ENCODE measurements at places on chromosomes 1 and 21.
A peak's percentile ranks its signal among the peaks of the same experiment; 100 is the strongest.

DNA sequence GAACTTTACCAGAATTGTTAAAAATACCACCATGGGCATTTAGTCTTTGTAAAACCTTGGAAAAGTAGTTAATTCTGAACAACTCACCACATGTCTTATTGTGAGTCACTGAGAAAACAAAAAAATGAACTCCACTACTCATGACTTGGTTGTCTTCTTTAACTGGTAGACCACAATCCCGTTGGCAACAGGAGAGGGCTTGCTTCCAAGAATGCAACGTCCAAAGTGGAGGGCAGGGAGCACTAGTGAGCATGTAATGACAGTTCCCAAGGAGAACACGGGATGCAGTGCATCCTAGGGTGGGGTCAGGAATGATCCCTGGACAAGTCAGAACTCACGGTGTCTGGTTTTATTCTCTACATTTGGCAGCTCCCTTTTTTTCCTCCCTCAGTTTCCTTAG is 15.2 kb upstream of the HMCN1 start:
- DNase-seq, result peak; percentile 36

DNA sequence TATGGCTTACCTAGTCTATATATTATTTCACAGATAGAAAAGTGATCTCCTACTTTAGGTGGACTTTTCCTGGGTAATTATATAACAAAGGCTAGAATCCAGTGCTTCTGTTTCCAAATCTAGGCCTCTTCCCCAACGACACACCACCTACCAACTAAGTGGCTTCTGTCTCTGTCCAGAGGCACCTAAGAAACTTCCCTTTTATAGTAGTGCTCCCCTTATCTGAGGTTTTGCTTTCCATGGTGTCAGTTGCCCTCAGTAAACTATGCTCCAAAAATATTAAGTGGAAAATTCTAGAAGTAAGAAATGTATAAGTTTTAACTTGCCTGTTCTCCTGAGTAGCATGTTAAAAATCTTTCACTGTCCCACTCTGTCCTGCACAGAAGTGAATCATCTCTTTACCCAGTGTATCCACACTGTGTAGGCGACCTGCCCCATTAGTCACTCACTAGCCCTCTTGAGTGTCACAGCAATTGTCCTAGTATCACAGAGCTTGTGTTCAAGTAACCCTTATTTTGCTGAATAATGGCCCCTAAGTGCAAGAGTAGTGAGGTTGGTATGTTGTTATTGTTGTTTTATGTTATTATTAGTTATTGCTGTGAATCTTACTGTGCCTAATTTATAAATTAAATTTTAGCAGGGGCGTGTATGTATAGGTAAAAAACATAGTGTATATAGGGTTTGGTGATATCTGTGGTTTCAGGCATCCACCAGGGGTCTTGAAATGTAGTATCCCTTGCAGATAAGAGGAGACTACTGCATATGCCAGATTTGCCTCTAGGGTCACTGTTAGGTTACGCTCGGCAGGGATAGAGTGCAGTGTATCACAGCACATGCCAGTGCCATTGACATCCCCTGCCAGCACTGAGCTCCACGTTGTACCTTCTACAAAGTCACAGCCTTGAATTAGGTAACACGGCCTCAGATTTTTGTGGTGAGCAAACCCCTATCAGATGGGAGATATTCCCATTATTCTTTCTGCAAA is 14.7 kb upstream of the CD53 start:
- DNase-seq, result no peak

DNA sequence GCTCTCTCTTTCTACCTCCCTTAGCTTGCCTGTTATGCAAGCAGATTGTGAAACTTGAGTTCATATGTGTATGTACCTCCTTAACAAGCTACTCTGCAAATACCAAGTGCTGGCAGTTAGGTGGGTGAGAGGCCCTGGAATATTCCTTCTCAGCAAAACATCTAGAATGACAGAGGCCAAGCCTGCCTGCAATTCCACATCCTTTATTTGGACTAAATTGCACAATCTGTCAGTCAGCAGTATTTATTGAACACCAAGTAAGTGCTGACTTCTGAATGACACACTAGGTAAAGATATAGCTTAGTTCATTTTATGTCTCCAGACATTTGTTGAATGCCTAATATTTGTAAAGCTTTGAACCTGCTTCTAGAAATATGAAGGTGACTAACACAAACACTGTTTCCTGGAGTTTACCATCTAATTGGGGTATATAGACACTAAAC is 87.5 kb downstream of the RGL1 start:
- DNase-seq, result no peak

GRCh38 chr1:15343729-15344128 is 66.0 kb upstream of the EFHD2 start:
- DNase-seq, result no peak

GRCh38 chr1:241592273-241592958 is 47.8 kb downstream of the CHML start:
- DNase-seq, result no peak

DNA sequence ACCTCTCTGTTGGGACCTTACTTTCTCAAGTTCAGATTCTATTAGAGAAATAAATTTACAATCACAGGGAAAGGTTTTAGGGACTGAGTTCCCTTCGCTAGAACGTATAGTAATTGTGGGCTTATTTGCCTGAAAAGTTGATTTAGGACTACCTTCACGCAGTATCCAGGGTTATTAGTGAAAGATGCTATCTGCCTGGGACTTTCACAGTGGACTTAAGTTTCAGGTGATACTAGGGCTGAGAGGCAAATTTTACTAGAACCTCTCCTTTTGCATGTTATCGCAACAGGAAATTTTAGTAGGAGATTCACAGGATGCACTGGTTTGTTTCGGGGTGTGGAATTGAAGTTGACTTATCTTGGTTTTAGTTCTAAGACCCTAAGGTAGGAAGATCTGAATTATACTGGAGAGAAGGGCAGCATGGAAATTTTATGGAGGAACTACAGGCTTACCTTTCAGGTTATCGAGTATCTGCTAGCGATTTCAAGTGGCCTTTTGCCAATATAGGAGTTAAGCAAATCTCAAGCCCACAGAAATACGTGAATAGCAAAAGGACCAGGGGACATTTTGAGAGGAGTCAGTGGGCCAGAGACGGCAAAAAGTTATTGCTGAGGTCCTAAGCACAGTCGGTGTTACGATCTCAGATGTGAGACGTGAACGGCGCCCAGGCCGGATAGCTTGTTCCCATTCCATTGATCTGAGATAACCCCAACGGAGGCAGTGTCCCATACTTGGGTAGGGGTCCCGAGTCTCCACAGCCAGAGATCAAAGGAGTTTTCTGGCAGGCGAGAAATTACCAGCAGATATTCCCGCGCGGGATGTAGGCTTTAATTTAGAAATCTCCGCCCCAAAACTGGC is 723 bp upstream of the GNAI3 start:
- no peak for DNase-seq

GRCh38 chr1:153960206-153960605 is 1.8 kb upstream of the CRTC2 start:
- no peak for DNase-seq

DNA sequence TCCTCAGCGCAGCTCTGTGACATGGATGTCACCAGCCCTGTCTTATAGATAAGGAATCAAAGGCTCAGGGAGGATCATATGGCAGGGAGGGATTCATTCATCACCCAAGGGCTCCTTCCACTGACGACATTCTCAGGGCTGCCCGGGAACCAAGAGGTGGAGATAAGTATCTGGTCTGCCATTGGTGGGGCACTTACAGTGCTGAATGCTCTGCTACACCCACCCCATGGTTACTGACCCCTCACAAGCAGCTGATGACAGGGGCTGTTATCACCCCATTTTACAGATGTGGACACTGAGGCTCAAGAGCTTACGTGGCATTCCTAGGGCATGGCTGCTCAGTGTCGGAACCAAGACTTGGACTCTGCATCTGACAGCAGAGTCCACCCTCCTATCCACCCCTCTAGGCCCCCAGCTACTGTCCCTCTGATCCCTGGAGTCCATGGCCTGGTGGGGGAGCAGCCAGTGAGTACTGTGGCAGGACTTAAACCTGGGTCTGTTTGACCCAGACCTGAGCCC is 155.1 kb downstream of the PTPRU start:
- DNase-seq, result no peak

GRCh38 chr1:187034501-187034900 is 205.8 kb downstream of the PLA2G4A start:
- no peak for DNase-seq

DNA sequence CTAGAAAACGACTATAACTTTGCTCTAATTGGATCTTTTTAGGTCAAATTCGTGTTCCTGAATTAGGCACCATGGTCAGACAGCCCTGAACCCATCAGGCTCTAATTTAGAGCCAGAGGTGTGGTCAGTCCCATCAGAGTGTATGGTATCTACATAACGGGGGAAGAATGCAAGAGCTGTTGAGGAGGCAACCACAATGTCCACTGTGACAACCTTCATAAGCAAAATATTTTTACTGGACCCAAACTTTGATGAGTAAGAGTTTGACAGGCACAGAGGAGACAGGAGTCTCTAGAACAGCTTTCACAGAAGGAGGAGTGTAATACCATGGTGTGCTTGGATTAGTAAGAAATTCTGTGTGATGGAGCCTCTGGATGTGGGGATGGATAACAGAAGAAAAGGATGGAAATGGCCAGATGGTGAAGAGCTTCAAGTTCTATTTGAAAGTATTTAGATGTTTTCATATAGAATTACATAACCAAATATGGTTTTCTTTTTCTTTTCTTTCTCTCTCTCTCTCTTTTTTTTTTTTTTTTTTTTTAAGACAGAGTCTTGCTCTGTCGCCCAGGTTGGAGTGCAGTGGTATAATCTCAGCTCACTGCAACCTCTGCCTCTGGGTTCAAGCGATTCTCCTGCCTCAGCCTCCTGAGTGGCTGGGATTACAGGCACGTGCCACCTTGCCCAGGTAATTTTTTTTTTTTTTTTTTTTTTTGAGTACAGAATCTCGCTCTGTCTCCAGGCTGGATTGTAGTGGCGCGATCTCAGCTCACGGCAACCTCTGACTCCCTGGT is 24.9 kb downstream of the UBE2U start:
- no peak for DNase-seq

DNA sequence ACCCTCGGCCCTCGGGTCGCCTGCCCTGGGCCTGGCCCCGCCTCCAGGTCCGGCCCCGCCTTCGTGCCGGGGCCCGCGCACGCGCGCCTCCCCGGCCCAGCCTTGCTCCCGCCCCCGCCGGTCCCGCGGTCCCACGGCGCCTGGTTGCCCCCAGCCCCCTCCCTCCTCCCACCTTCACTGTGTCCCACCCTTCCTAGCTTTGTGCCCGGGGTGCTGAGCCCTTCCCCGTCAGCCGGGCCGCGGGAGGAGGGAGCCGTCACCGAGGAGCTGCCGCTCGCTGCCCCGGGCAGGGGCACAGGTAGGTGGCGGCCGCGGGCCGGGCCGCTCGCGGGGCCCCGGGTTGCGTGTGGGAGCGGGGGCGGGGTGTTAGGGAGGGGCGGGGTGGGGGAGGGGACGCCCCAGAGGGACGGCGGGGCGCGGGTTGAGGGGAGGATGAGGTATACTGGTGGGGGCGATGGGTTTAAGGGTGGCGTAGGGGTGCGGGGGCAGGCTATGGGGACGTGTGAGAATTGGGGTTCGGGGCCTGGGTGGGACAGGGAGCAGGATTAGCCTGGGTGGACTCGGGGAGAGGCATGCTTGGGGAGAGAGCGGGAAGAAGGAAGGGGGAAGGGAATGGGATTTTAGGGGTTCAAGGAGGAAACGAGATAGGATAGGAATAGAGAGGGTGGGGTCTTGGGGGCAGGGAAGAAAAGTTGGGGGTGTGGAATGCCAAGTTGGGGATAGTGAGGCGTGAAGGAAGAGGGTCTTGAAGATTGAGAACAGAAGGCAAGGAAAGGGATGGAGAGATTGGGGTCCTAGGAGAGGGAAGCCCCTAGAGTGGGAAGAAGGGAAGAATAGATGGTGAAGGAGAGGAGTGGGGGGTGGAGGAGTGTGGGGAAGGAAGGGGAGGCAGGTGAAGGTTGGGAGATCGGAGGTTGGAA is at the start of gene LRRC42:
LRRC42 (plus strand) TSS at position 99 of the 920 bp plus-strand sequence. CDS start 5,650 bp downstream, outside the sequence.
- peak; percentile 98 for DNase-seq

GRCh38 chr1:109891930-109892329 is 18.7 kb upstream of the CSF1 start:
- no peak for DNase-seq

GRCh38 chr1:182035097-182035770 is 26.3 kb downstream of the ZNF648 start:
- no peak for DNase-seq

GRCh38 chr1:117860896-117861610 is 68.4 kb downstream of the GDAP2 start:
- no peak for DNase-seq

- no peak for DNase-seq
Observed at GRCh38 chr21:34724131-34724856, 55.5 kb downstream of the CLIC6 start.

- DNase-seq, result no peak
Observed at GRCh38 chr21:16408280-16408679, 678.5 kb downstream of the USP25 start.

- no peak for DNase-seq
Observed at GRCh38 chr1:9247894-9248293, 13.3 kb downstream of the H6PD start.

- DNase-seq, result no peak
Observed at GRCh38 chr1:58620259-58620658, 43.2 kb upstream of the TACSTD2 start.

GRCh38 chr1:187622545-187622944 is 793.8 kb downstream of the PLA2G4A start:
- DNase-seq, result no peak
